ENCODE measurements at places on chromosomes 12 and 14.

DNA sequence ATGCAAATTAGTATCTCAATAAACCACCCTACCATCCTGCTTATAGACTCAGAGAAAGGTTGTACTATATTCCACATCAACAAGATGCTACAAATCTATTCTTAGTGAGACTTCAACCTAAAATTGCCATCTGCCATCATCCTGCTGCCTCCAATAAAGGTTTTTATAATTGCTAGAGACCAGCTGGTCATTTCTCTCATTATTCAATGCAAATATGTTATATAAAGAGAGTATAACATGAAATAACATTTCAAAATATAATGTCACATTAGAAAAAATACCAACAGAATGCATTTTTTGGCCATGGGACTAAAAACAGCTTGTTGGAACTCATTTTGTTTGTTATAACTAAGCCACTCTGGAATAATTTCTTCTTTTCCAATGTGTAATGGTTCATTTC, 247.3 kb downstream of the LRIG3 start:
- no peak for DNase-seq

GRCh38 chr14:89252887-89253532, 164.0 kb downstream of the FOXN3 start:
- DNase-seq = no peak

GRCh38 chr12:68451261-68452077, 119.3 kb upstream of the MDM1 start:
- no peak for DNase-seq

DNA sequence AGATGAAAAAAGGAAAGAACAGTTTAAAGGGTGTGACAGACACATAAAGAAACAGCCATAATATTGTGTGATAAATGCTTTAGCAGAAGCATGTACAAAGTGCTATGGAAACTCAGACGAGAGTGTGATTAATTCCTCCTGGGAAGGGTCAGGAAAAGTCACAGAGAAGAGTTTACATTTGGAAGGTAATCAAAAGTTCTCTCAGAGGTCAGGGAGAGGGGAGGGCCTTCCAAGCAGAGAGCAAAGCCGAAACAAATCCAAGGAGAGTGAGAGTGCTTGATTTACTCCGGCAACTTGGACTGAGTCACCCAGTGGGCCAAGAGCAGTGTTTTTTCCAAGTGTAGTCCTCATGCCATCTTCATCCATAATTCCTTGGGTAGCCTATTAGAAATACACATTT, 108.3 kb downstream of the IGF1 start:
- DNase-seq = no peak

DNA sequence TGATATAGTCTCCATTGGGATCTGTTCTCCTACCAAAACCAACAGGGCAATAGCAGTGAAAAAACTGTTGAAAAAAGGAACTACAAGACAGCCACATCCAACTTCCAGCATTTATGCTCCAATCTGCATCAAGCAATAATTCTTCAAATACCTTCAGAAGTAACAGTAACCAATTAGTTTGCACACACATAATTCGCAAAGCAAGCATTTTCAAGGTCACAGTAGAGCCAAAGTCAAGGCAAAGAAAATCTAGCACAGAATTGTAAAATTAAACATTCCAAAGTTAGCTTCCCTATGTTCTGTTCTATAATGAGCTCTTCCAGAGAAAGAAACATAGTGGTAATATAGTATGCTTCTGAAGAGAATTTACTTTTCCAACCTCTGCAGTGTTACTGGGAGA, 11.0 kb upstream of the MTERF2 start:
- no peak for DNase-seq

- DNase-seq = no peak
These were observed 78.5 kb downstream of the TESC start for GRCh38 chr12:117020536-117021220.

DNA sequence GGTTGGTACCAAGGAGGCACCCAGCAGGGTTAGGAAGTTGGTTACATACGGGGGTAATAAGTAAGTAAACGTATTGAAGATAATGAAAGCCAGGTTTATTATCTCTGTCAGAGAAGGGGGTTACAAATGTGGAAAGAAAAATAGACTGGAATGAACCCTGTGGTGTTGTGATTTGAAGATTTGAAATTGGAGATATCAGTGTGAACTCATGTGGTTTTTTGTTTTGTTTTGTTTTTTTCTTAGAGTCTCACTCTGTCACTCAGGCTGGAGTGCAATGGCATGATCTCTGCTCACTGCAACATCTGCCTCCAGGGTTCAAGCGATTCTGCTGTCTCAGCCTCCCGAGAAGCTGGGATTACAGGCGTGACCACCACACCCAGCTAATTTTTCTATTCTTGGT, 14.1 kb upstream of the SLC25A3 start:
- no peak for DNase-seq

- DNase-seq = peak; percentile 61
These were observed 9.4 kb upstream of the HVCN1 start for GRCh38 chr12:110698171-110698902.

- DNase-seq = no peak
These were observed 16.6 kb downstream of the LRTM2 start for GRCh38 chr12:1836854-1837421.

DNA sequence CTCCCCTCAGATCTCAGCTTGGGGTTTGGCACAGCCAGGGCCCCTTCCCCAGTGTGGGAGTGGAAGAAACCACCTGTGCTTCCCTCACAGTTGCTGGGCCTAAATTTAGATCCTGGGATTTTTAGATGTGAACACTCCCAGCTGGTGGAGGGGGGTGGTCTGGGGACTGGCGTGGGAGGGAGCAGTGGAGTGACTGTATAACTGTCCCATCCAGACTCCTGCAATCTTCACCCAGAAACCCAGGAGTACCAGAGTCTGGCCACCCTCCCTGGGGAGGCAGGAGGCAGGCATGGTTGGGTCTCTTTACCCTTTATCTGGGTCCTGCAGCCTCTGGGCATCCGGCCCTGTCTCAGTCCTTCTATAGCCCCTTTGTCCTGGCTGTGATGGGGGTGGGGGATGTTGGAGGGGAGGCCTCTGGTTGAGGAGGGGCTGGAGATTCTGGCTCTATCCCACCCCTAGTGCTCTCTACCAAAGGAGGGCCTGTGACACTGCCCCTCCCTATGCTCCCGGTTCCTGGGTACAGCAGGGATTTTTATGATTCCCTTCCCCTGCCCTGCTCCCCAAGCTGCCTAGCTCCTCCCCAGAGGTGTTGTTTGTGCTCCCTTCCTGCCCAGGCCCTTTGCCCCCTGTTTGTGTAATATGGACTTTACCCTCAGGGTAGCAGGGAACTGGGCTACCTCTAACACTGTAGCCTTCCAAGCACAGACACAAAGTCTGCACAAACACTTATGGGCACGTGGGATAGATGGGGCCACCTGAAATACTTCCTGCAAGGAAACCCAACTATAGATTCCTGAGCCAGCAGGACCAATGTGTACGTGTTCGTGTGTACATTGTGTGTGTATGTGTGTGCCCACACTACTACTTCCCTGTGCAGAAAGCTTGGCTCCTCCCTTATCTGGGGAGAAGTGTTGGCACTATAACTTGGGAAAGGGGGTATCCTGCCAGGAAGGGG, 1.7 kb downstream of the ERBB3 start:
- no peak for DNase-seq

GRCh38 chr12:213527-213932, 427 bp downstream of the SLC6A12 start:
- DNase-seq = no peak

DNA sequence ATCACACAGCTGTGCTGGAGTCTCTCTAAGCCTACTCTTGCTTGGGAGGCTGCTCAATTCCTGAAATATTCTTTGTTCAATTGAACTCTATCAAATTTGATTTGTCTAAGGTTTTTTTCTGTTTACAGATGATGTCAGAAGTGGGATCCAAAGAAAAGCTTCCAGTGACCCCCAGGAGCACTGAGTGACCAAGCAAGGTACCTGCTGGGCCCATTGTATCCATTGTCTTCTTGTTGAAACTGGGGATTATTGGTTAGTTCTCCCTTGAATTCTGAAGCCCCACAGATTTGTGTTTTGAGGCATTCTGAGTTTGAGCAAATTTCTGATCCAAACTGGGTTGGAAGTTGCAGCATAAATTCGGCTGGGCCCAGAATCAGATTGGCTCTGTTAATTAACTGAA, 64.6 kb downstream of the MYF5 start:
- DNase-seq = no peak

GRCh38 chr12:107564946-107565345, 120.7 kb upstream of the PWP1 start:
- no peak for DNase-seq

DNA sequence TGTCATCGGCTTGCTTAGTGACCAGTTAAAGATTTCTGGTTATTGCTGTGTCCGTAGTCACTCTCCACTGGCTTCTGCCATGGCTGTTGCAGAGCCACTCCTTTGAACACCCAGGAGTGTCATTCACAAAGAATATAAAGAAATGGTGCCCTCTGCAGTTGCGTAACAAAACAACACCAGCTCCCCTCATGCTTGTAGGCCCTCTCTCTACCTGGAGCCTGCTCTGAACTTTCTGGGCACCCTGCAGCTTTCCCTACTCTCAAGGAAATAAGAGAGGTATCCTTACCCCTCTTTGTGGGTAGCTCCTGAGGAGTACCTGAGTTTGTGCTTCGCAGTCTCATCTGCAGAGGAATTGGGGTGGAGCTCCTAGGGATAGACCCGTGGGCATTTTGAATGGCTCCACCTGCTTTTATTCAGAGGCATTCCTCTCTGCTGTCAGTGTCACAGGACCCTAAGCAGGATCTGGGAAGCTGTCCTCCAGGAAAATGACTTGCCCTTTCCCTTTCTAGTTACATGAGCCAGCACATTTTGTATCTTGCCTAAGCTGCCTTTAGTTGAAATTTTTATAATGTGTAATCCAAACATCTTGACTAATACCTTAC, 97.2 kb upstream of the TMEM260 start:
- DNase-seq = no peak

Measured in central memory CD8-positive, alpha-beta T cell (primary cell).